ENCODE measurements at places on chromosomes 5 and 9. TPM values are rescaled to one million over a fixed set of nuclear protein-coding genes. Genes with fewer than 3 reads are reported as not detected.

DNA sequence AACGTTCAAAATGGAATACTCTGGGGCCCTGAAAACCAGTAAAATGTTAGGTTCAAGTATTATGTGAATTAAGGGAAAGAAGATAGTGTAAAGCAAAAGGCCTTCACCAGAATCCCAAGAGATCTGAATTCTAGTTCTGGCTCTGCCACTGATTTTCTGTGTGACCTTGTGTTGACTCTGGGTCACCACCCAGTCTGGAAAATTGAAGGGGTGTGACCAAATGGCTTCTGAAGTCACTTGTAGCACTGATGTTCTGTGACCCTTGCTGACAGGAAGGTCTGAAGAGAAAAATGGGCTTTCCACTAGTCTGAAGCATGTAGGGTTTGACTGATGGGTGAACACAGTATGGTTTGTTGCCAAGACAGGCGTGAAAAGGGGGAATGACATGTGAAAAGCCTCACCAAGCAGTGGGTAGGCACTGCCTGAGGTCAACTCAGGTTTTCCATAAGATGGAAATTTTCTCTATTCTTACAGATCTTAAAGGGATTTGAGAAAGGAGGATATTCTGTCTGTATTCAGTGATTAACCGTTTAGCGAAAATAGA lies 33.1 kb downstream of the ANP32B start:
- H3K36me3 ChIP-seq, result peaks cover 1% of the 10 kb centered on the region
- no peak for DNase-seq
- H3K27ac ChIP-seq, result no peak overlapping the region
- H3K4me3 ChIP-seq, result no peak overlapping the region
- no peaks in the 10 kb centered on the region for H3K27me3 ChIP-seq

- H3K36me3 ChIP-seq, result no peaks in the 10 kb centered on the region
- H3K27ac ChIP-seq, result no peak overlapping the region
- H3K27me3 ChIP-seq, result peaks cover 4% of the 10 kb centered on the region
- peak; percentile 20 for DNase-seq
Observed at GRCh38 chr5:53482717-53483638, 2.5 kb downstream of the FST start.

GRCh38 chr9:93077811-93078210 lies 18.2 kb upstream of the CARD19 start:
- H3K4me3 ChIP-seq, result no peak overlapping the region
- no peak for DNase-seq
- H3K4me1 ChIP-seq, result no peaks in the 10 kb centered on the region
- H3K27ac ChIP-seq, result no peak overlapping the region
- H3K27me3 ChIP-seq, result no peaks in the 10 kb centered on the region

- no peak overlapping the region for H3K27ac ChIP-seq
- no peaks in the 10 kb centered on the region for H3K36me3 ChIP-seq
- DNase-seq, result no peak
- H3K4me3 ChIP-seq, result no peak overlapping the region
- H3K27me3 ChIP-seq, result no peaks in the 10 kb centered on the region
Observed at GRCh38 chr9:15541872-15542271, 11.0 kb upstream of the CCDC171 start.

GRCh38 chr9:3281399-3281798 lies 244.4 kb downstream of the RFX3 start:
- no peaks in the 10 kb centered on the region for H3K27me3 ChIP-seq
- H3K4me1 ChIP-seq, result no peaks in the 10 kb centered on the region

DNA sequence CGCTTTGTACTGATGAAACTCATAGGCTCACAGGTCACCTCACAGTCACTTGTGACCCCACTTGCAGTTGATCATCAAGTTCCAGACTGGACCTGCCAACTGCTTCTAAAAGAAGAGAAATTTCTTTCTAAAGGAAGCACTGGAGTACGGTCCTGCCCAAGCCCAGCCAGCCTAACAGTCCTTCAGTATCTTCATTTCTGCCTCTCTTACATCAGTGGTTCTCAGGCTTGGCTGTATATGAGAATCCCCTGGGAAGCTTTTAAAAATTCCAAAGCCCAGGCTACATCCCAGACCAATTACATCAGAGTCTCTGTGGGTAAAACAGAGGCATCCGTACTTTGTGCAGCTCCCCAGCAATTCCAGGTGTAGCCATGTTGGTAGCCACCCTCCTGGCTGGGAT lies 282.1 kb downstream of the NFIB start:
- H3K27me3 ChIP-seq, result no peaks in the 10 kb centered on the region
- no peak overlapping the region for H3K27ac ChIP-seq
- no peaks in the 10 kb centered on the region for H3K36me3 ChIP-seq
- H3K4me1 ChIP-seq, result no peaks in the 10 kb centered on the region
- no peak for DNase-seq
- no peak overlapping the region for H3K4me3 ChIP-seq

GRCh38 chr9:106059886-106060285 lies 365.5 kb downstream of the TMEM38B start:
- no peaks in the 10 kb centered on the region for H3K36me3 ChIP-seq
- H3K27ac ChIP-seq, result no peak overlapping the region
- no peak overlapping the region for H3K4me3 ChIP-seq
- no peaks in the 10 kb centered on the region for H3K27me3 ChIP-seq

- no peaks in the 10 kb centered on the region for H3K27me3 ChIP-seq
- no peaks in the 10 kb centered on the region for H3K4me1 ChIP-seq
- no peak overlapping the region for H3K27ac ChIP-seq
Observed at GRCh38 chr9:75552941-75553340, 337.5 kb upstream of the PCSK5 start.

DNA sequence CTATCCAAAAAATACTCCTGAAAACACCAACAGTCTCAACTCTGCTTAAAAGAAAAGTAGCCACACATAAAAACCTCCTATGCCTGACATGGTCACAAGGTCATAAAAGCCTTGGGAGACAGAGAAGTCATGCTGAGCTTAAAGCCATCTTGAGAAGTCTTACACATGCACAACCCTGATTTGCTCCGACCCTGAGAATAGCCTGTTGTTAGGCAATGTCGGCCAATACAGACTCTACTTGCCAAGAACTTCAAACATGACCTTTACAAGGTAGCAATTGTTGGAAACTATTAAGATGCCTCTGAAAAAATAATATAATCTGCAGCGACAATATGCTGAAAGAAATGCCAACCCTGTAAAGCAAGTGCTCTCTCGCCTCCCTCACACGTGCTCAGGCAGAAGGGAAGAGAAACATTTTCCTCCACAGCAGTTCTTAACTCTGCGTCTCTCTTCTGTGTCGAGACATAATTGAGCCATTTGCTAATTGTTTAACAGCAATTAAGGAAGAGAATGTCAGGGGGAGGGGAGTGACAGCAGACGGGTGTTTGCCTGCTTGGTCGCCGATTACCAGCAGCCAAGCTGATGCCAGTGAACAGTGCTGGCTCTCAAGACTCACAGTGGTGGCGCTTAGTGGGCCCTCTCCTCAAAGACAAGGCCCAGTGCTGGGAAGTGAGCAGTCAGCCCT lies 393.6 kb downstream of the SPOCK1 start:
- H3K27me3 ChIP-seq, result no peaks in the 10 kb centered on the region
- H3K4me1 ChIP-seq, result no peaks in the 10 kb centered on the region
- no peak for DNase-seq
- no peaks in the 10 kb centered on the region for H3K36me3 ChIP-seq
- no peak overlapping the region for H3K4me3 ChIP-seq
- H3K27ac ChIP-seq, result no peak overlapping the region

- no peaks in the 10 kb centered on the region for H3K4me1 ChIP-seq
- H3K27me3 ChIP-seq, result no peaks in the 10 kb centered on the region
- H3K36me3 ChIP-seq, result no peaks in the 10 kb centered on the region
Observed at GRCh38 chr9:77833561-77834429, 185.7 kb upstream of the GNA14 start.

GRCh38 chr9:3285365-3286161 lies 240.2 kb downstream of the RFX3 start:
- H3K36me3 ChIP-seq, result no peaks in the 10 kb centered on the region
- H3K27ac ChIP-seq, result no peak overlapping the region
- no peak for DNase-seq
- H3K4me1 ChIP-seq, result no peaks in the 10 kb centered on the region

DNA sequence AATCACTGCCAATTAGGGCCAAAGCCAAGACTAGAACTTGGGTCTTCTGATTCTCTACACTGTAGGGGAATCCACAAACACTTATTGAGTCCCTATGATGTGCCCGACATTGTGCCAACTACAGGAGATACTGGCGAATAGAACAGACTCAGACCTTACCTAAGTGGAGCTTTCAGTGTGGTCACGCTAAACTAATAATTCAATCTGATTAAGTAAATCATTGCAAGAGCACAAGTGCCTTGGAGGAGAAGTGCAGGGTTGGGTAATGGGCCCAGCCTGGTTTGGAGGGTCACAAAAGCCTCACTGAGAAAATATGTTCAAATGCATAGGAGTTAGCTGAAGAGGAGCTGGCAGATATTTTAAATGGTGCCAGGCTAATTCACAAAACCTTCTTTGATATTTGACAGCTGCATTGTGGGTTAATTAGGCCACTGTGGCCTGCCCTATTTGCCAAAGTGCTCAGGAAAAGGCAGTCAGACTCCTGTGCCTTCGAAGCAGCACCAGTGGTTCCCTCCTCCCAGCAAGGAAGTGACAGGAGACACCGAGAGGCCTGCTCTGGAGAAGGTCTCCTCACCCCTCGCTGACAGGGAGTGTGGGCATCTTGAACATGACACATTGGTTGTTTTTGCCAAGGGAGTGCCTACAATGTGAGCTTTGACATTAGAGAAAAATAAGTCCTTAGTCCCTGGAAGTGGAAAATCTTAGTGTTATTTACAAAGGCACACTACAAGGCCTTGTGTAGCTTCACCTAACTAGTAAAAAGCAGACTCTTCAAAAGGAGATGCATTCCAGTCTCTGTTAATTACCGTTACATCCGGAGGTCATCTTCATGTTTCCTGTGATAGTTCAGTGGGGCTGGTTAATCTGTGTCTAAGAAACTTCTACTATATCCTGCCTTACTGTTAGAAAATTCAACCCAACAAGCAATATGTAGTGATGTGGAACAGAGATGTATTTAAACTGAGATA lies 24.1 kb upstream of the TRAF1 start:
- no peak overlapping the region for H3K27ac ChIP-seq
- no peak overlapping the region for H3K4me3 ChIP-seq
- DNase-seq, result no peak

DNA sequence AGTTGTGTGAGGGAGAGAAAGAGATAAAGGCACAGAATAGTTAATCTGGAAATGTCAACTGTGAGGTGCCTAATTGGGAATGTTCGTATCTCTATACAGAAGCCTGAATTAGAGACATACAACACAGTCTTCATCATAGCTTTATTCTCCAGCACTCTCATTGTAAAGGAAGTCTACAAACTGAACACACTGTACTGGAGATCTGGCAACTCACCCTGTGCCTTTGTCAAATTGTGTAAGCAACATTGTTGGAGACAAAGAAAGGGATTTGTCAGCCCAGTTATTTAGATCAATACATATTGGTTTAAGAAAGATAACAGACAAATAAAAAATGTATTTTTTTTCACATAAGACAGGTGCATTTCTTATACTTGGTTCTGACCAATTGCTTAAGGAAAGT lies 832.9 kb upstream of the DMAC1 start:
- H3K36me3 ChIP-seq, result no peaks in the 10 kb centered on the region
- no peak overlapping the region for H3K27ac ChIP-seq
- no peak for DNase-seq
- no peaks in the 10 kb centered on the region for H3K4me1 ChIP-seq
- H3K4me3 ChIP-seq, result no peak overlapping the region

GRCh38 chr9:20551236-20551635 lies 71.1 kb downstream of the MLLT3 start:
- H3K36me3 ChIP-seq, result no peaks in the 10 kb centered on the region
- peaks cover 36% of the 10 kb centered on the region for H3K4me1 ChIP-seq
- H3K27me3 ChIP-seq, result no peaks in the 10 kb centered on the region
- peak overlapping the region; percentile 77 for H3K27ac ChIP-seq
- no peak overlapping the region for H3K4me3 ChIP-seq

GRCh38 chr5:89981021-89981420 lies 428.5 kb downstream of the CETN3 start:
- H3K27me3 ChIP-seq, result no peaks in the 10 kb centered on the region
- no peaks in the 10 kb centered on the region for H3K4me1 ChIP-seq
- H3K27ac ChIP-seq, result no peak overlapping the region
- no peak for DNase-seq
- H3K4me3 ChIP-seq, result no peak overlapping the region

GRCh38 chr5:42423285-42424165 lies at the start of gene GHR:
GHR (plus strand) TSS chr5:42423439; CDS start chr5:42565875, 142,436 bp downstream.
- DNase-seq, result peak; percentile 83
- peak within 1 kb of the TSS; percentile 63 for H3K4me3 ChIP-seq
- H3K27me3 ChIP-seq, result no peaks in the 10 kb centered on the region
- no peaks in the 10 kb centered on the region for H3K36me3 ChIP-seq
- H3K27ac ChIP-seq, result no peak within 1 kb of the TSS
- H3K4me1 ChIP-seq, result no peaks in the 10 kb centered on the region

GNAQ gene
- 10.3 TPM for total RNA-seq

LCN12 gene
- total RNA-seq, result 20.0 TPM

EPB41L4B gene
- total RNA-seq, result 16.3 TPM

NR5A1 gene
- not detected for total RNA-seq

IRX4 gene
- not detected for total RNA-seq

CCNI2 gene
- total RNA-seq, result not detected

DPP7 gene
- 247 TPM for total RNA-seq

HAPLN1 gene
- total RNA-seq, result 4.9 TPM

PCDHA7 gene
- total RNA-seq, result not detected

SLCO6A1 gene
- total RNA-seq, result not detected

All from Caco-2 (cell line).